Karpas-422 (cell line): ENCODE measurements at places on chromosomes 5 and 9.

- no peak for DNase-seq
Observed at GRCh38 chr9:136779808-136780207, 11.3 kb upstream of the TMEM141 start.

DNA sequence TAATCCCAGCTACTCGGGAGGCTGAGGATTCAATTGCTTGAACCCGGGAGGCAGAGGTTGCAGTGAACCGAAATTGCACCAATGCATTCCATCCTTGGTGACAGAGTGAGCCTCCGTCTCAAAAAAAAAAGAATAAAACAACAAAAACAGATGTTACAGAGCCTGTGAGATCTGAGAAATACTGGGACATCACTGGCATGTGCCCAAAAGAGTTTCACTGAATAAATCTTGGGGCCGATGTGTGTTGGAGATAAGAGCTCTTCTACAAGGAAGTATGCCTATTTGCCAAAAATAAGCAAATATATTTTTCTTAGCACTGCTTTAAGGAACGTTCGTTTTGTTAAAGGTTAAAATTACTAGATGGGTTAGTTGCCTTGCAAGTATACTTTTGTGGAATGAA is 55.1 kb downstream of the KIAA1958 start:
- no peak for DNase-seq

DNA sequence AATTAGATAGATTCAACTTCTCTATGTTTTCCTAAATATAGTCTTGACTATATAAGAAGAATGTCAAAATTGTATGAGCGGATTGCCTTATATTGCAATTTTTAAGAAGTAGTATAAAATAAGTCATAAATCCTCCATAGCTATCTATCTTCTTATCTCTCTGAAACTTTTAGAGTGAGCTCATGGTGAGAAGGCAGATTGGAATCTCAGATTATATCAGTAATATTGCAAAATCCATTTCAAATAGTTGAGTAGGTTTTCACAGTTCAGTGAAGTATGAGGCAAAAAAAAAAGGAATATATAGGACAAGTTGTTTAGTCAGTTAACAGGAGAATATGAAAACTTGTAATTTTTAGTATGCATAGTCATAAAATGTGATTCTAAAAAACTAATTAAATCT is 156.4 kb downstream of the FAM174A start:
- no peak for DNase-seq

DNA sequence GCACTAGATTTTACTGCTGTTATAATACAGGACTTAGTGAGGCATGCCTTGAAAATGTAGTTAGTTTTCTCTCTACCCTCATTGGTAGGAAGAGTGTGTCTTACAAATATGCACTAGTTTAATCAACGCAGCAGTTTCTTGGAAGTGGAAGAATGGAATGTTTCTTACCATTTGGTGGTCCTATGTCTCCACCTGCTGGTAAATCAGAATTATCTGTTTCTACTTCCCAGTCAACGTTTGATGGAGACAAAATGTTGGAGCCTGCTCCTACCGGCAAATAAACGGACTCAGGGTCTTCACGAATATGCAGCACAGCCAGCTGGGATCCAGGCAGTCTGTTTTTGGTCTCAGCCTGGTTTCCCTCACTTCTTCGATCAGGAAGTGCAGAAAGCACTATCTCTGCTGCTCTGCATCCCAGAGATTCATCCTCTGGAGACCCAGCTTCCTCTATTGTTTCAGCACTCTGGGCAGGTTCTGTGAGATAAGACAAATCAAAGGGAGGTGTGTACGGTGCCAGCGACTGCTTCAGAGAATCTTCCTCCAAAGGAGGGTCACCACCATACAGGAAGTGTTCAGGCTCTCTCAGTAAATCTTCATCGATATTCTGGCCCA is 59.5 kb upstream of the PCA3 start:
- peak; percentile 74 for DNase-seq

- no peak for DNase-seq
Observed at GRCh38 chr5:14462681-14463080, 118.9 kb upstream of the OTULINL start.

DNA sequence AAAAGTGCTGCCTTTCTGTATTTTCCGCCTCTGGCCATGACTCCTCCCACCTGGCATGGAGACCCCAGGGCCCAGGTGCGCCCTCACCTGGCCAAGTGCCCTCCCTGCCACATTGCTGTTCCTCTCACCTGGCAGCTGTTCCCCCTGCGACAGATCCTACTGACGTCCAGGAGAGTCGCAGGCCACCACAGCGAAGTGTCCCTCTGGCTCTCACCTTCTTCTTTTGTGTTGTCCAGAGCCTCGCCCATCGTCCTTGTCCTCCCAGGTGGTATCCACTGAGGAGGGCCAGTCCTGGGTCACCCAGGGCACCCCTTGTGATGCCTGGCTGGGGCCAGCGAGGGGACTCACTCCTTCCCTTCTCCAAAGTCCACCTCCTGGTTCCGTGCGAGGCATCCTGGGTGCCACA is 2.6 kb downstream of the NKD2 start:
- DNase-seq, result peak; percentile 81

GRCh38 chr5:135116160-135116561 is 82.1 kb upstream of the PITX1 start:
- no peak for DNase-seq

- DNase-seq, result no peak
Observed at GRCh38 chr5:157382996-157383800, 76.8 kb upstream of the NIPAL4 start.

- peak; percentile 86 for DNase-seq
Observed at GRCh38 chr5:59188419-59189225, 605.7 kb downstream of the RAB3C start.

- no peak for DNase-seq
Observed at GRCh38 chr9:87606841-87607521, 109.3 kb downstream of the DAPK1 start.

DNA sequence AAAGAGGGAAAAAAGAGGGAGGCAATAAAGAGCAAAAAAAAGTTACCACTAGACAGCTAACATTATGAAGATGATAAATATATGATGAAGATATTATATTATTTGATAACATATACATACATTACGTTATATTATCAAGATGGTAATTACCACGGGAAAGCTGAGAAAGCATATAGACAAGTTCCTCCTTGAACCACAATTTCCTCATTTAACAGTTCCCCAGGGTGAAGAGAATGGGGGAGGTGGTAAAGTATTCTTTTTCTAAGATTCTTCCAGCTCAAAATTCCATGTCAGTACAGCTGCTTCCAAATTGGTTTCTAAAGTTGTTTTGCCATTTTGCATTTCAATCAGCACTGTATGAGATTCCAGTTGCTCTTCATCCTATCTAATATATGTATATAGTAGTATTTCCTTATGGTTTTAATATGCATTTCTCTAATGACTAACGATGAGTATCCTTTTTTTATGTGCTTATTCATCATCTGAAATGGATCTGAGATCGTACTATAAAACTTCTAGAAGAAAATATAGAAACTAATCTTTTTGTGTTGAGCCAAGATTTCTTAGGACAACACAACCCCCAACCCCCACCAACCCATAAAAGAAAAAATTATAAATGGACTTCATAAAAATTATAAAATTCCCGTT is 49.5 kb upstream of the C9orf72 start:
- DNase-seq, result no peak

GRCh38 chr9:9924376-9924775 is 688.4 kb downstream of the PTPRD start:
- peak; percentile 28 for DNase-seq

- DNase-seq, result no peak
Observed at GRCh38 chr5:68440651-68441050, 225.1 kb downstream of the PIK3R1 start.

GRCh38 chr5:14745753-14746152 is 81.2 kb downstream of the OTULIN start:
- no peak for DNase-seq

DNA sequence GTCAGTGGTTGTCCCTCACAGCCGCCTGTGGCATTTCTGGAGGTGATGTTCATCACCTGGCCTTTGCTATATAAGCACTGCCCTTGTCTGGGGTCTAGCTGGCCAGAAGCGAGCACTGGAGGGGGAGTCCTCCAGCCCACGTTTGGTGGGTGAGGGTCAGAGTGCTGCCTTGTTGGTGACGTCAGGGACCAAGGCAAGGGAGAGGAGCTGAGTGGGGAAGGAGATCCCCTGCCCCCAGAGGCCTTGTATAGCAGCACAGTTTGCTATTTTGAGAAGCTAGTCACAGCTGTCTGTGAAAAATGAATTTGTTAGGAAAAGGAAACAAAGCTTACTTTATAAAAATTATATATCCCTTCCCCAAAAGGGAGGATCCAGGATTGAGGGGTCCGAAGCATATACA is 49.8 kb downstream of the SYK start:
- peak; percentile 54 for DNase-seq

GRCh38 chr9:113536483-113537228 is 73.1 kb downstream of the RGS3 start:
- no peak for DNase-seq

- no peak for DNase-seq
Observed at GRCh38 chr5:150619359-150620230, 20.9 kb upstream of the SYNPO start.

GRCh38 chr5:178241231-178241663 is 8.6 kb upstream of the PHYKPL start:
- DNase-seq, result no peak
